ENCODE measurements at places on chromosomes 7 and 10.

- DNase-seq = no peak
Observed at GRCh38 chr7:143518941-143519340, 41.3 kb downstream of the TAS2R41 start.

- no peak for DNase-seq
Observed at GRCh38 chr10:326350-326749, 191.1 kb downstream of the ZMYND11 start.

DNA sequence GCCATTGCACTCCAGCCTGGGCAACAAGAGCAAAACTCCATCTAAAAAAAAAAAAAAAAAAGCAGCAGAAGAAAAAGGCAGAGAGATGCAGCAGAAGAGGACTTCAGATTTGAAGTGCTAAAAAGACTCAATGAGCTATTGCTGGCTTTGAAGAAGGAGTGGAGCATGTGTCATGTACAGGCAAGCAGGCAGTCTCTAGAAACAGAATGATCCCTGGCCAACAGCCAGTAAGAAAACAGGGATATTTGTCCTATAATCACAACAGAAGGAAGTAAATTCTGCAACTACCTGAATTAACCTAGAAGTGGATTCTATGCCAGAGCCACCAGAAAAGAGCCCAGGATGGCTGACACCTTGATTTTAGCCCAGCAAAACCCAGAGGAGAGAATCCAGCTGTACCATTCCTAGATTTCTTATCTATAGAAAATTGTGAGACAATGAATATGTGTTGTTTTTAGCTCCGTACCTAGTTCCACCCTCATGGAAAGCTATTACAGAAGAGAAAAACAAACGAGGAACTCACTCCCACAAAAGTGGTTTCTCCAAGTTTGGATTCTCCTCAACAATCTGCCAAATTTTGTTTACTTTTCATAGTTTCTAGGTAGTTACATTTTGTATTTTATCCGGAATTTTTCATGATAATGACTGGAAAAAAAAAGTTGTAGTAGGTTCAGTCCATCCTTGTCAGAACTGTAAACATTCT is 198.2 kb upstream of the GNAI1 start:
- no peak for DNase-seq

DNA sequence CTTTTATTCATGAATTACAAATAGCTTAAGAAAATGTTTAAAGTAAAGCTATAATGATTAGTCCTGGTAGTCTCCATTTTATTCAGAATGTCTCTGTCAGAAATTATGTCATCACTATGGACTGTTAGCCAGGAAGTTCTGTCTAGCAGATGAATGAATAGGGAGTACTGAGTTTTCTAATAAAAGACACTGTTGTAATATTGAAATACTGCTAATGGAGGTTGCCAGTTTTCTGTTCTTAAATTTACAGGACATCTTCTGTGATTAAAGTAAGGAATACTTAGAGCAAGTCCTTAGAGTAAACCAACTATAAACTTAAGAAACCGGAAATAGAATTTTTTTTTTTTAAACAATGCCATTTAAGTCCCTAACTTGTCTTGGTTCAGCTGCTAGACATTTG is 309.8 kb downstream of the ADK start:
- DNase-seq = no peak

GRCh38 chr7:143452495-143452894 is 9.2 kb downstream of the TAS2R60 start:
- no peak for DNase-seq

GRCh38 chr10:4008676-4009382 is 223.8 kb upstream of the KLF6 start:
- no peak for DNase-seq

- DNase-seq = no peak
Observed at GRCh38 chr10:63227207-63227895, 94.2 kb downstream of the NRBF2 start.

DNA sequence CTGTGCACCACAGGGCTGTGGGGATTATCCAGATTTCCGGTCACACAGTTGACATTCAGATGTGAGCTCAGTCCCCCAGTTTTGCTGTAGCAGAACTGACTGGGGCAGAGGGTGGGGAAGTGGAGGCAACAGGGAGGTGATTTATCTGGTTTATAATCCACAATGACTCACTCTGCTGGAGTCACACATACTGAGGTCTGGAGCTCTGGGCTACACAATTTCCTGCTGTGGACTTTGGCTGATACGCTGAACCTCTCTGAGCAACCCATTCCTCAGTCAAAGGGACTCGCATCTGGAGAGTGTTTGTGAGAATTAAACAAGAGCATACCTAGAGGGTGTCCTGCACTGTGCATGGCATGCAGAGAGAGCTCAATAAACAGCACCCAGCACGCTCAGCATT is 64.8 kb upstream of the PLPP4 start:
- no peak for DNase-seq

GRCh38 chr7:8274589-8274988 is 12.6 kb upstream of the ICA1 start:
- no peak for DNase-seq
